ENCODE measurements at places on chromosomes 2 and 18. TPM values are rescaled to one million over a fixed set of nuclear protein-coding genes. Genes with fewer than 3 reads are reported as not detected.

The COL5A2 gene
- polyA plus RNA-seq: 16.6 TPM

The OXER1 gene
- not detected for polyA plus RNA-seq

The PARD3B gene
- polyA plus RNA-seq: 1.2 TPM

The DLX2 gene
- 0.26 TPM for polyA plus RNA-seq

The CHRND gene
- polyA plus RNA-seq: not detected

The DSC1 gene
- polyA plus RNA-seq: 3.1 TPM

The POU3F3 gene
- not detected for polyA plus RNA-seq

The LHCGR gene
- polyA plus RNA-seq: not detected

The DQX1 gene
- 10.2 TPM for polyA plus RNA-seq

DNA sequence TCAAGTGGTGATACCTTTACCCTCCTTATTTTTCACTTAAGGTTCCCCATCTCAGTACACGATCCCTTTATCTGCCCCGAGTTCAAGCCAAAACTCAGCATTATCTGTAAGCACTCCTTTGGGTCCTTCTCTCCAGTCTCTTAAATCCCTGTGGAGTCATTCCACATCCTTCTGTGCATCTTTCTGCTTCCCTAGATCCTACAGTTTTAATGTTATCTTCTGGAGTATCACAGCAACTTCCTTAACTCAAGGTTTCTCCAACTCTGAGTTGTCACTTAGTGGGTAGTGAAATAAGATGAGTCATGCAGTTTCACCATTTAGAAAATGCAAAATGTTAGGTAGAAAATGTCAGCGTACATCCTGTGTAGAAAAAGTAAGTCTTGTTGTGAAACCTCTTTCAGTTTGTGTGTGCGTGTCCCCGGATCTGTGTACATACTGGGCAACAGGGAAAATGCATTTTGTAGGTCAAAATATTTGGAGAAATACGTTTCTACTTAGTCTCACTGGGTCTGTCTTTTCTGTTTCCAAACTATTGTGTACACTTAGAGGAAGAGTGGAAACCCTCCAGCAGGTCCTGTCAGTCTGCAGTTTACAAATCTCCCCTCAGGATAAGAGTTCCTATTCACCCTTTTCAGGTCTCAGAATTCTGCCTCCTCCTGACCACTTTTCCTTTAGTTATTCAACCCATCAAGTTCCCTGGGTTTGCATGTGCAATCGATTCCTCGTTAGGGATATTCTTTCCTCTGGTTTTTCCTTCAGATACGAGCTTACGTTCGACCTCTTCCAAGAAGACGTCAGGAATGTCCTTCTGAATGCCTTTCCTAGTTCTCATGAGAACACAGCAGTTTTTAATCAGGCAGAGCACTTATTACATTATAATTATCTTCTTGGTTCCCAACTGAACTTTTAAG lies 154.8 kb downstream of the TGIF1 start:
- no peak for DNase-seq

DNA sequence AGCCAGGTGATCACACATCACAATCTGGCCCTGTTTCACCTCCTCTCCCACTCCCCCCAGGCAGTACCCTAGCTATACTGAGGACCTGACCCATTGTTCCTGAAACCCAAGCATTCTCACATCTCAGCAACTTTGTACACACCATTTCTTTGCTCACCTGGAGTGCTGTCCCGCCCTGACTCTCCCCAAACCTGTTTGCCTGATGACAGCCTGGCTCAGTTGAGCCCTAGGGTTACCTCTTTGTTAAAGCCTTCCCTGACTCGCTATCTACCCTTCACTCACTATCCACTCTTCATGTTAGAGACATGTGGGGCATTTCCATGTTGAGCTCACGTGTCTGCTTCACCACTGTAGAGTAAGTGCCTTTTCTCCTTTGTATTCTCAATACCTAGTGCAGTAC lies 49.1 kb downstream of the GREB1L start:
- no peak for DNase-seq

GRCh38 chr2:63596401-63596883 lies 7.7 kb downstream of the MDH1 start:
- no peak for DNase-seq

DNA sequence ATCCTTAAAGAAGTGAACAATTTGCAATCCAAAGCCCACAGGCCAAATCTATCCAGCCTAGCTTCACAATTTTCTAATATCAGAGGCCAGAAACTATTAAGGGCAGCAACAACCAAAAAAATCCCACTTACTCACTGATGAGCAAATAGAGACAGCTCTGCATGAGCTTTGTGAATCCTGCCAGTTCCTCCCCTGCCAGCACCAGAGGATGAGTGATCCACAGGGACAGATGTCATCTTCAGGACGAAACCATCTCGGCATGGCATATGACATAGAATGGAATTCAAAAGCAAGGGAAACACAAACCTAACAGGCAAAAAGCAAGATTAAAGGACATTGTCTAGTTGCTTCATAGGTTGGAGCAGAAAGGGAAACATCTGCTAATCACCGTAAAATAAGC lies 2.2 kb upstream of the DSC2 start:
- DNase-seq: no peak

GRCh38 chr18:80120932-80121331 lies 11.9 kb downstream of the ADNP2 start:
- DNase-seq: no peak

DNA sequence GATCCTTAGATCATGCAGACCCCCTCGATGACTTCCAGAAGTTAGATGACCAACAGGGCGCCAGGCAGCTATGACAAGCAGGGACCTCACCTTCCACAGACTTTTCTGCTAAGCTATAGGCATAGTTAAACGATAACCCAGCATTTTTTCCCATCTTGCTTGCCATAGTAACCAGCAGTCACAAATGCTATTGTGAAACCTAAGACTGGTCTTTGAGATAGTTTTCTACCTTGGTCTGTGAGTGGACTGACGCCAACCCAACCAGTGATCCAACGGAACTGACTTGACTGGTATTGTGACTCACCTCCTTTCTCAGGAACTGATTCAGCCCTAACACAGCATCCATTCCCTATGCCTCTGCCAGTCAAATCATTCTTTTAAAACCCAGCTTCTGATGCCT lies 361.2 kb downstream of the LRRTM4 start:
- no peak for DNase-seq

DNA sequence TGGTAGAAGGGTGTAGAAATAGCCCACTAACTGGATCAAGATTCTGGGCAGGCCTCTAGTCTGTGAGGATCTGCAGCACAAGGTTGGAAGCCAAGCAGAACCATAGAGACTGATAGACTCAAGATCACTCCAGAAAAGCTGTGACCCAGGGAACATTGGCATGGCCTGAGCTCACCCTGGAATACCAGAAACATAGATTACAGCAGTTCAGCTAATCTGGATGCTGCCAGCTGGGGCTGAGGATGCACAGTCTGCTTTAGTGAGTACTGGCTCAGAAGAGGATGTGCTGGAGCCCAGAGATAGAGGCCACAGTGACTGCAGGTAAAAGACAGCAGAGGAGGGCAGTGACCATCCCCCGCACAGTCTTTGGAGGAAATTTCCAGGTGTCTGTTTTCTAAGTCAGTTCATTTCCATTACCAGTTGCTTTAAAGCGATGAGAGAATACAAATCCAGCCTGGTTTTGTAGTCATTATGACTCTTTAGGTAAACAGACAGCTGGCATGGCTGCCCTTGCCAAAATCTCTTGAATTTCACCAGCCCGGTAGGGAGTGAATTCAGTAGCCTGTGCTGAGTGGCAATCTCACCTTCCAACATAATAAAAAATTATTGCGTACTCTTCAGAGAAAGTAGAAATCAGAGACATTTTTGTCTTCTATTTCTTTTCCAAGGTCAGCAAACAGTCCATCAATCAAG lies 119.2 kb downstream of the ANTXR1 start:
- DNase-seq: no peak

- DNase-seq: no peak
Observed at GRCh38 chr18:44502790-44503189, 177.9 kb upstream of the SETBP1 start.

Data from keratinocyte (primary cell).